ENCODE measurements at places on chromosomes 1 and 21.
A peak's percentile ranks its signal among the peaks of the same experiment; 100 is the strongest.

DNA sequence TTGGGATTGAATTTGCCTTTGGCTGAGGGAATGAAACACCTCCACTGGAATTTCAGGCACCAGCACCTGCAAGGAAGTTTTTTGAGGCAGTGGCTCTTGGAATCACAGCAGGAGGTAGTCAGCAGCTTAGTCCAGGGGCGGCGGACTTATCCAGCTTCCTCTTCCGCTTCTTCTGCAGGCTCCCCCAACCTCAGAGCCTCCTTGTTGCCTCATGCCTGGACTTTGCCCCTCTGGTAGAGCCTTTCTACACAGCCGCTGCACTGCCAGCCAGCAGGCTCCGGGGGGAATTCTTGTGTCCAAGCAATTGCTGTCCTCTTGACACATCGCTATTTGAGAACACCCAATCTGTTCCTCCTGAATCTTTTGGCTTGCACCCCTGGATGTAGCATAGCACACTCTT is 4.4 kb upstream of the RHEX start:
- no peak for DNase-seq

- no peak for DNase-seq
Measured at GRCh38 chr1:14661222-14661621, 62.7 kb downstream of the KAZN start.

DNA sequence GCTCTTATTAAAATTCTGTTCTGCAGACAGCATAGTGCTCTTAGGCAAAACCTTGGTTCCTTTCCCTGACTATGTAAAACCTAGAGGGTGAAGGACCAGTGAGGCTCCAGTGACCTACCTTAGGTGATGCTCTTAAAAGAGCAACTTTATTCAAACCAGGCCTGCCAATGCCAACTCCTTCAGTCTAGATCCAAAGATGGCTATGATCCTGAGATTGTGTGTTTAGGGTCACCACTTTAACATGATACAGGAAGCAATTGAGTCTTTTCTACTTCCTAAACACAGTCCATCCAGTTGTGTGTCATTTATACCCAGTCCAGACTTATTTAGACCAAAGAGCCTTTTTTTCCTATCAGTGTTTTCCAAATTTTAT is 10.8 kb downstream of the MCL1 start:
- DNase-seq: no peak

DNA sequence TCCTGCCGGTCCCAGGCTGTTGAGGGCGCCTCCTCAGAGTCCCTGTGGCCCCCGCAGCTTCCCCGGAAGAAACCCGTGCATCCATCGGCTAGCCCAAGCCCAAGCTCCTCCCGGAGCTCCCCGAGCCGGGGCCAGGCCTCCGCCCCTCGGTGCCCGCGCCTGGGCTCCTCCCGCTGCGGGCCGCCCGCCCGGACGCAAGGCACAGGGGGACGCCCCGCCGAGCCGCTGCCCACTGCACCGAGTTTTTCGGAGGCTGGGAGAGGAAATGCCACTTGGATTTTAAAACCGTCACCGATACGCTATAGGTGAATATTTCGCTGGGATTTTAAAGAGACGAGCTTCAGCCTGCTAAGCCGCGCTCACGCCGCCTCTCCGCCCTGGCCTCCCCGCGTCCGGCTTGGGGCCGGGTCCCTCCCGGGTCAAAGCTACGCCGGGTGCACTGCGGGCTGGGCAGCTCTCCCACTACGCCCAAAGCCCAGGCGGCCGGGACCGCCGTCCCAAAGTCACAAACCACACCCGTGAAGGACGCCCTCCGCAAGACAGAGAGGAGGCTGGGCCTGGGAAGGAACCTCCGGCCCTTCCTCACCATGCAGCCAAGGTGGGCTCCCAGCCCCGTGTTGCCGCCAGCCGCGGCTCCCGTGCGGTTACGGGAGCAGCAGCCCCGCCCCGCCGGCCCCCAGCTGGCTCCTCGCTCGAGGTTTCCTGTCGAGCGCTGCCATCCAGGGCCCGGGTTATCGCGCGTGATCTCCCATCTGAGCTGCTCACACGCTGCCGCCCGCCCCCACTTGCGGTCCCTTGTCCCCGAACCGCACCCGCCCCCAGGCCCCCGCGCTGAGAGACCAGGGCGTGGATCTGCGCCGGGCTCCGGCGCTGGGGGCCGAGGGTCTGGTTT is 63.2 kb downstream of the CD247 start:
- peak; percentile 85 for DNase-seq

DNA sequence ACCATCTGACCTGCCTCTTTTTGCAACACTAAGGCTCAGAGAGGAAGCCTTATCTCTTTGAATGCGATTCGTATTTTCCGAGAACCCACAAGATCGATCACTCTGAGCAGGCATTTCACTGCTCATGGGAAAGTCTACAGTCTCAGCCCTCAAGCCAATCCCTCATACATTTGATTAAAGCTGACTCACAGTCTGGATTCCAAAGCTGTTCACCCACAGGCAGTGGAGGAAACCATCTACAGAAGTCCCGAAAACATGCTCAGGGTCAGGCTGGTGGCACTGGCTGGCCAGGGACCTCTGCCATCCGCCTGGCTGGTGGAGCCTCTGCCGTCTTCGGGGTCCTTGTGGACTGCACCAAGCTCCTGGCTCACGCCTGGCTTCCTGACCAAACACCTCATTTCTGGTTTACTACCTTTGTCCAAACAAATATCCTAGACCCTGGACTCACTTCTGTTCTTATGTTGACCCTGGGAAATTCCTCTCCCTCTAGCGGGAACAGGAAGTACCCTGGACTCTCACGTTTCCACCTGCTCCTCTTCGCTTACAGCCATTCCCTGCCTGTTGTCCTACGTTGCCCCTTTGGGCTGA is 650.0 kb downstream of the SMYD3 start:
- DNase-seq: no peak

GRCh38 chr1:160189649-160190625 is at the start of gene CASQ1:
CASQ1 (plus strand) TSS chr1:160190575; CDS start chr1:160190752, 177 bp downstream.
- no peak for DNase-seq

- DNase-seq: no peak
Measured at GRCh38 chr1:214506972-214507431, 44.4 kb downstream of the PTPN14 start.

GRCh38 chr1:165073185-165074007 is 283.1 kb downstream of the LMX1A start:
- DNase-seq: no peak

DNA sequence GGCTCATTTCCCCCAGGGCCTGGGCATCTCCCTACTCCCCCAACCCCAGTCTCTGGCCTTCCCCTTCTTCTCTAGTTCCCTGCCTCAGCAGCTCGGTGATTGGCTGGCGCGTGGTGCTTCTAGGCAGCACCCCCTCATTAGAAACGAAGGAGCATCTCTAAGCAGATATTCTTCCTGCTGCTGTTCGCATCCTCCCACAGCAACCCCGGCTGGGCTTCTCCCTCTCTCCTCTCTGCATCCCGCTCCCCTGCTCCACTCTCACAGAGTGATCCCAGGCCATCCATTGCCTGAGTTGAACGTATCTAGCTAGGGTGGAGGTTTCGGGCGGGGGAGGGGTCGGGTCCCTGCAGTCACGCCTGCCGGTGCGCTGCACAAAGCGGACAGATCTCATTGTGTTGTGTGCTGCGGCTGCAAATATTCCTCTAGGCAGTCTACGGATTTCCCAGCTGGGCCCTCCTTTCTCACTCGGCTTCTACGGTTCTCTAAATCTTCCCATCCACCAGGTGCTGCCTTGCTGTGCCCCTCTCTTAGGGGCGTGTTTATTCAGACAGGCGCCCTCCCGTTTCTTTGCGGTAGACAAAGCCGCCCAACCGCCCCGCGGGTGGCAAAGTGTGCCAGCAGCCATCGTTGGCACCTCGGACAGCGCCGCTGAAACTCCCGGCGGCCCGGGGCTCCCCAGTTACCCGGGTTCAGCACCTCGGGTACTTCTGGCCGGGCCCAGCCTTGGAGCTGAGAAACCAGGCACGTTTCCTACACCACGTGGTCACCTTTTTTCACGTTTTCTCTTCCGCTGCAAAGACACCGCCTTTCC is 2.2 kb downstream of the CACNA1E start:
- DNase-seq: peak; percentile 41

DNA sequence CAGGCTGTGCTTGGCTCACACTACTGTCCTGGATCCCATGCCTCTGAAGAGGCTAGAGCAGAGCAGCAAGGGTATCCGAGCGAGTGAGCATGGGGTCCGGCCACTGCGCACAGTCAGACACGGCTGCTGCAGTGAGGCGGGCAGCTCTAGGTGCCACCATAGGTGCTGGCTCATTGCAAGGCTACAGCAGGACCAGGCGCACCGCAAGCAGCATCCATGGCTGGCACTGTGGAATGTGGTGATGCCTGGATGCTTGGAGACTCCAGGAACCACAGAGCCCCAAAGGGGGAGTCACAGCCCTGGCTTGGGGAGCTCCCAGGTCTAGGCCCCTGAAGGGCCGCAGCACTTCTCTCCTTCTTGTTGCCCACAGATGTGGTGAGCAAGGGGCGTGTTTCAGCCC is 47.2 kb downstream of the ATP6V1G3 start:
- DNase-seq: no peak

- DNase-seq: no peak
Measured at GRCh38 chr1:76006234-76006633, 68.3 kb upstream of the ST6GALNAC3 start.

- DNase-seq: no peak
Measured at GRCh38 chr1:31581821-31582810, 5.8 kb downstream of the TINAGL1 start.

DNA sequence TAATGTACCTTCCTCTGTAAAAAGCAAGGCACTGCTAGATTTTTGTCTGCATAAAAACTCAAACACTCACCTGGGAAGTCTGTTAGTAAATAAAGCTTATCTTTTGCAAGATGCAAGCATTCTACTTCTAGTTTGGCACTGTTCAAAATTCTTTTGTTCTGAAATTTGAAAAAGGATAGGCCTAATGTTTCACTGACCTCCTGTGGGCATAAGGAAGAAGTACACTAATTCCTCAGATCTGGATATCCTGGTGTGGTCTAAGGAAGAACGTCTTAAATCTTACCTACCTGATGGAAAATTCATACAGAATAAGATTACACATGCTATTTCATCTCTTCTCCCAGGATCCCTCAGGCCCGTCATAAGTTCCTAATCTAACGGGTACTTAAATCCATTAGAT is 93.5 kb upstream of the CAMK1G start:
- DNase-seq: no peak

- DNase-seq: no peak
Measured at GRCh38 chr1:6827079-6827478, 41.8 kb downstream of the CAMTA1 start.

DNA sequence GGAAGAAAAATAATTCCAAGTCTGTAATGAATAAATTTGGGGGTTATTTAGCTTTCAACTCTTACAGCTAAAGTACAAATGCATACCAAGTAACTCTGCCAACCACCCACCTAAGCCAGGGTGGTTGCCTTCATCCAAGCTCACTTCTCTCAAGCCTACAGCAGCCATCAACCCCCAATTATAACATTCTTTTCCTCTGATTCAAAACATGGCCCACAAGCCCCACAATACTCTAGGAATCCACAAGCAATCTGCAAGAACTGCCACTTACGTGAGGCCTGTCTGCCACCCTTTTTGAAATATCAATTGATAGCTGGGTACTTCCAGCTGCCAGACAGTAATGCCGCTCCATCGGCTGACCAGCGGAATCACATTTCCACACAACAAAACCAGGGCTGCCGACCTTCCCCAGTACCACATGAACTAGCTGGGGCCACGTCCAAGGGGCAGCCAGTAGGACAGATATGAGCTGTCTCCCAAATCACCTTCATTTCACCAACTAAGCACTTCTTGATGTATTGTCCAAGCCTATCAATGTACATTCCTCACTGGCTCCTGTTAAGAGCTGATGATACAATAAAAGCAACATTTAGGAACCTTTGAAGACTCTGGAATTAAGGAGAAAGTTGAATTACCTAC is 3.2 kb downstream of the LBR start:
- DNase-seq: no peak

DNA sequence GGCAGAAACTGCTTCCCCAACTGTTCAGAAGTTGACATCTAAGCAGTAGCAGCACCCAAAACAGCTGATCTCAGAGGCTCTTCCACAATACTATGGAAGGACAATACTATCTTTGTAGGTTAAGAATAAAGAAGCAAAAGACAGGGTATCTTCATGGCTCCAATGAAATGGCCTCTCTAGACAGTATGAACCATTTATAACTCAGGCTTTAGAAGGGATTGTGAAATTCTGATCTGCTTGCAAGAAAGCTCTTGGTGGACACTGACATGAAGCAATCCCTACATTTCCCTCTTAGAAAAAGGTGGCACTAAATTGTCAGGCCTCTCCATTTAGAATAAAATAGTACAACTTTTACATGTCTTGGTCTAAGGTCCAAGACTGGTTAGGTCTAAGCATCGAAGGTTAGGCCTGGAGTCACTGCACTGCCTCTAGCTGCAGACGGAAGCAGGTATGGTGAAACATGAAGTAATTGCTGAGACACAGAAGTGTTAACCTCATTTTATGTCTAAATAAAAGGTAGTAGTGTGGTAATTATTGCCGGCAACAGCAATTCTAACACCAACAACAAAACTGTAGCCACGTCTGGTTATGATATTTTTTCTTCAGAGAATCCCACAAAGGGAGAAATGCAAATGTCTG is 50.6 kb upstream of the HP1BP3 start:
- DNase-seq: no peak

- DNase-seq: no peak
Measured at GRCh38 chr1:193377472-193377871, 191.1 kb upstream of the B3GALT2 start.

- no peak for DNase-seq
Measured at GRCh38 chr1:181187337-181188126, 99.0 kb downstream of the IER5 start.

DNA sequence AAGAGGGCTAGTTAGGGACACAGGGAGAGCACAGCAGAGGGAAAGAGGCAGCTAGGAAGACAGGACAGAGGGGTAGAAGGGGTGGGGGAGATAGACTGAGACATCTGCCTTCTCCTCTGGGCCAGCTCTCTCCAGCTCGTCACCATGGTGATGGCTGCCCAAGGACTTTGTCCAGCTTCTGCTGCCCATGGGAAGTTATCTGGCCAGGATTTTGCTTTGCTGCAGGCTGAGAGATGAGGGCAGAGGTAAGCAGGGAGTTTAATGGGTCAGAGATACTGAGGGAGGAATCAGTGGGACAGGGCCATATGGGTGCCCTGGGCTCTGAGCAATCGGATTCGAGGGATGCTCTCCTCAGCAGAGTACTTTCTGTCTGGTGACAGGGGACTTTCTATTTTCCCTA is 34.5 kb upstream of the GPR37L1 start:
- DNase-seq: no peak

DNA sequence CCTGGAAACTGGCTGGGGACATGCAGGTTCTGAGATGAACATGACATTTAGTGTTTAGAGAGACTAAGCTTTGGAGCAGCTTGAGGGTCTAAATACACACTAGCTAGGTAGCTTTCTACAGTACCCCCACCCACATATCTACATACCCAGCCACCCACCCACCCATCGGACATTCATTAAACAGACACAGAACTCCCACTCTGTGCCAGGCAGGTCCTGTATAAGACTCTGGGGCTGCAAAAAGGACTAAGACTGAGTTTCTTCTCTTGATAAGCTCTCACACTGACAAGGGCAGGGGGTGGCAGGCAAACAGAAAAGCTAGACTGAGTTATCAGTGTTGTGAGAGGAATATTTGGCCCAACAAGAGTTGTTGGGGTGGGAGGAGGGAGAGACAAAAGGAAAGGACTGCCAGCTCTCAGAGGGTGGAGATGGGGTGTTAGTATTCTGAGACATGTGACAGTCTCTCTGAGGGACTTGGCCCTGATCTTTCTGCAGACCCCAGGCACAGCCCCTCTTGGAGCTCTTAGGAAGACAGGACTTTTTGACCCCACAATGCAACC is 6.8 kb downstream of the MAP7D1 start:
- DNase-seq: no peak
